BE2C (cell line): ENCODE measurements at places on chromosomes 3 and 15.

DNA sequence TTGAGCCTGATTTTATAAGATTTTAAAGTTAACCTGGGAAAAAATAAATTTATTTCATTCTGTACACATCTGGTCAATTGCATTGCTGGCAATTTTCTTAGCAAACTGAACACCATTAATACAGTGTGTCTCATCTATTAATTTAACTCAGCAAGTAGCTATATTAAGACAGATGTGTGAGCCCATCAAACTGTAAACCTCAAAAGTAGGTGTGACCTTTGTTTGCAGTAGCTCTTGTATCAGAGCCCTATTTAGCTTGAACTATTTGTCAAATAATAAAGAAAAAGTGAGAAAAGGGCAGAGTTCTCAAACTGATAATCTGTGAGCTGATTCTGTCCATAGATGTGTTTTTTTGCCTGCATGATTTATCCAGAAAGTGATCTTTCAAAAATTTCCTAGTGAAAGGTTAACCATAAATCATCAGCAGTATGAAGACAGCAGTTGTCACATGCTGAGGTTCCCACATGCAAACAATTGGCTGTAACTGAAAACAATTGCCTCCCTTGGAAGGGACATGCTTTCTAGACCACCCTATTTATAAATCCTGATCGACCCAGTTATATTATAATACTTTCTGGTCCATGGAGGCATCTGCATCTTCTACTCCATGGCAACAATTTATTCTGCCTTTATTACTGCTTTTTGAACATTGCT is 646.5 kb downstream of the NSUN3 start:
- no peak for DNase-seq

GRCh38 chr3:58137306-58137705 is 73.5 kb downstream of the DNASE1L3 start:
- no peak for DNase-seq

GRCh38 chr15:53251996-53252395 is 461.9 kb upstream of the ONECUT1 start:
- no peak for DNase-seq

DNA sequence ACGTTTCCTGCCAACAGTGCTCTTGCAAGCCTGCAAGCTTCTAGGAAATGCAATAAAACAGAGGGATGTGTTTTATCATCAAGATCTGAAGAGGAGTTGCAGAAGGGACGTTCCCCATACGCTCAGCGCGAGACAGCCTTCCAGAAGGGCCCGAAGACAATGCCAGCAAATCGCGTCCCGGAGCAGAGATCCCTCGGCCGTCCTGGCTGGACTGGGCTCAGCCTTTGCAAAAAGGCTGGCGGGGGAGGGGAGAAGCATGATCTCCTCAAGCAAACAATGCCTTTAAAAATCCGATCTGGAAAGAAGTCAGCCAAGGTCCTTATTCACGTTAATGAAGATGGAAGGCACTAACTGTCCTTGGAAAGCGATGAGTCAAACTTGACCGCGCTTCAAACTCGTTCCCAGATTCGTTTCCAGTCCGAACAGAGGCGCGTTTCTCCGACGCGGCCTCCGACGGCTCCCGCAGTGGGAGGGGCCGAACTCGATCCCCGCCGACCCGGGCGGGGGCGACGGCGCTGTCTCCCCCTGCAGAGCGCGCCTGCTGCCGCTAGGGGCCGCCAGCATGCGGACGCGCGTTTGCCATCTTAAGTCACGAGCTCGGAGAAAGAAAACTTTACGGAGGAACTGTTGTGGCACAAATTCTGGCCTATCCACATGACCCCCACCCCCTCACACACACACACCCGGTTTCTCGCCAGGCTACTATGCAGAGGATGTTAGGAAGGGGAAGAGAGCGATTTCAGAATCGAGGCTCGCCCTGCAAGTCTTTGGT is 5.5 kb downstream of the BCL6 start:
- DNase-seq: peak; percentile 76

DNA sequence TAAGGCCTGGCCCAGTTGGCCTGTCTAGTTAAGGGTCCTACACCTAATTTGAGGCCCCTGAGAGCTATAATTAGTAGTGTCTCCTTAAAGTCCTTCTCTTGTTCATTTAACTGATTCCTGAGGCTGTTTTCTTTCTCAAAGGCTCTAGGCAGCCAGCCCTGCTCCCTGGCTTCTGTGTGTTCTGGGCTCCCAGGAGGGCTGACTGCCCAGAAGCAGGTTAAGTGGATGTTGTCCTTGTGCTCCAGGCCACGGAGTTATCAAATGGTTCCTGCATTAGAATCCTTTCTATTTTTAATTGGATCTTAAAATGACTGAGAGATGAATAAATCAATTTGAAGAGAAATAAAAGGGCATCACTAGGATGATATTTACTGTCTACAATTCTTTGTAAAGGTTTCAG is 140.0 kb downstream of the SNRK start:
- peak; percentile 46 for DNase-seq
